RPMI8226 (cell line): ENCODE measurements at places on chromosomes 4 and X.
A peak's percentile ranks its signal among the peaks of the same experiment; 100 is the strongest.

DNA sequence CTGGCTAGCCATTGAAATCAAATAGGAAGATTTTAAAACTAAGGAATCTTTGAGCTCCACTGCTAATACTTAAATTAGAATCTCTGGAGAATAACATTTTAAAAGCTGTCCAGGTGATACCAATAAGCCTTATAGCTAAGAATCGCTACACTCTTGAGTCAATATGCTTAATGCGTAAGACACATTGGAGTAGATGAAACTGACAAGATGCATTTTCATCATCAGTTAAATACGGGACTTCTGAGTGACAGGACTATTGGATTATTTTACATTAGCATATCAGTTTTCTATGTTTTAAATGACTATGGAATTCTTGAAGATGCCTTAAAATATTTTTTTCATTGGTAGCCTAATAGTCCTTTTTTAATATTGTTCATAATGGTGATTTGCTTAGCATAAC is 80.2 kb downstream of the ATOH1 start:
- DNase-seq: no peak

GRCh38 chr4:118265312-118266144 is 87.3 kb downstream of the PRSS12 start:
- no peak for DNase-seq

- peak; percentile 33 for DNase-seq
These were observed 547.5 kb downstream of the SMARCA1 start for GRCh38 chrX:128975745-128976144.

DNA sequence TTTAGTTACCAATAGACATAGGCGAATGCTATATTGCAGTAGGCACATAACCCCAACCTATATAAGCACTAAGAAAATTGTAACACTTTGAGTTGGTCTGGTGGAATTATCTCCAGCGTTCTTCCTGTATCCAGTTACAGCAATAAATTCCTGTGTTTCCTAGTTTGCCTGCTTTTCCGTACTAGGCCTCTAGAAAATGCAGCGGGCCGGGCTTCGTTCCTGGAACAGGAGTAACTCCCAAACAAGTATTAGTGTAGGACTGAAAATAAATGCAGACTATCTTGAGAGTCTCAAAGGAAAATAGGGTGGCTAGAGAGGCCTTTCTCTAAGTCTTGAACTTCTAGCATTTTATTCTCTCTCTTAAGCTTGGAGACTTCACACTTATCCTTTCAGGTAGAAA is 159.8 kb downstream of the OR13H1 start:
- DNase-seq: no peak

DNA sequence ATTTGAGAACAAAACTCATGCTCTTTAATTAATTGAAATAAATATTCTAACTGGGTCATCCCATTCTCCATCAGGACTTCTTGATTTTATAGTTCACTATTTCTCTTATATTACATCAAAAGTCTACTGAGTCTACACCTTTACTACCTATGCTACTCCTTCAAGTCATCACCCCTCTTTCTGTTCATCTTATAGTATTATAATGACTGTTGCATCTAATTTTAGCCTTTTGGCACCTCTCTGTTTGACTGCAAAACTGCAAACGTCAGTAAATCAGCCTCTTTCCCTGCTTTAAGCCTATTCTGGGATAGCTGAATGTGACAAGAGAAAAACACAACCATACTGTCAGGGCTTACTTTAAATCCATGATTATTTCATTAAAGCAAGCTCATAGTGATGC is 639.1 kb downstream of the GABRG1 start:
- no peak for DNase-seq

DNA sequence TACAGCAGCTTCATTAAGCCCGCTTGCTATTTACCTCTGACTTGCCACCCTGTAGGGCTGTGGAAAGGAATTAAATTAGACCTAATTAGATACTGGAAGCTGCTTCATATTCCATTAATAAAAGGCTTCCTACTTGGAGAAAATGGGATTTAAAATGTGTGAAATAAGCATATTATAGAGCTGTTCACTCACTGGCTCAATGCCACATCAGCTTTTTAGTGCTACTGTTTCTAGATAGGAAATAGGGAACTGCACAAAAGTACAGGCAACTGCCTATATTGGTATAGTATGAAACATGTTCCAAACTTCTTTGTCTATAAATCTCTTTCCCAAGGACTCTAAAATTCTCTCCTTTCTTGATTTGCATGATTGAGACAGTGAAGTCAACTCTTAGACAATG is 407.9 kb upstream of the AADAT start:
- DNase-seq: peak; percentile 11
